Panc1 (cell line): ENCODE measurements at places on chromosomes 6 and 20. TPM values are rescaled to one million over a fixed set of nuclear protein-coding genes. Genes with fewer than 3 reads are reported as not detected.

GPR6 gene
- not detected for total RNA-seq

SIRPB2 gene
- not detected for total RNA-seq

KHDRBS2 gene
- total RNA-seq: not detected

C6orf15 gene
- not detected for total RNA-seq

RAET1G gene
- 1.2 TPM for total RNA-seq
